Memory B cell (primary cell): ENCODE measurements at places on chromosomes 3 and 15.

DNA sequence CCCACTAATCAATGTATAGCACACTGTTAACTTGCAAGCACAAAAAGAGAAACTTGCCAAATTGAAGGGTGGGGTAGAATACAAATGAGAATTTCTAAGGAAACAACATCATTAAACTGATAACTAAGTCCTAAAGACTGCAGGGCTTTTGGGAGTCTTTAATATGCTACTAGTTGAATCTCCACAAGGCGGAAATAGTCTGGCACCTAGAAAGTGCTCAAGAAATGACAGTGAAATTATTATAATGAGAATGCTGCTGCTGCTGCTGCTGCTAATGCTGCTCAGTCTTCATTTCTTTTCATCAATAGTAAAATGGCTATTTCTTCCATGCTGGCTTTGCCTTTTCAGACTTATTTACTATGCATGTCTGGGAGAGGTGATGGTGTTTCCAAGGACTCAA, 91.8 kb downstream of the BTD start:
- H3K4me1 ChIP-seq: peaks cover under 1% of the 10 kb centered on the region
- H3K27me3 ChIP-seq: no peaks in the 10 kb centered on the region
- H3K36me3 ChIP-seq: peaks cover 27% of the 10 kb centered on the region
- no peak for DNase-seq

DNA sequence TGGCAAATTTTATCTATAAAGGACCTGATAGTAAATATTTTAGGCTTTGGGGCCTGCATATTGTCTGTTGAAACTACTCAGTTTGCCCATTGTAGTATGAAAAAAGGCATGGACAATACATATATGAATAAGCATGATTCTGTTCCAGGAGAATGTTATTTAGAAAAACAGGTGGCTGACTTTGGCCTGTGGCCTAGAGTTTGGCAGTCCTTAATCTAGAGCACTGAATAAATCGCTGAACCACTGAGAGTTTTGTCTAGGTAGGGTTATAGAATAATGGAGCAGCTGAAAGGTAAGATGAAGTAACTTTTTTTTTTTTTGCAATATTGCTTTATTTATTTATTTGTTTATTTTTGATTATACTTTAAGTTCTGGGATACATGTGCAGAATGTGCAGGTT, 75.0 kb downstream of the LRRC49 start:
- H3K27ac ChIP-seq: no peak overlapping the region
- H3K27me3 ChIP-seq: no peaks in the 10 kb centered on the region
- DNase-seq: no peak
- H3K36me3 ChIP-seq: peaks cover 2% of the 10 kb centered on the region
- H3K4me3 ChIP-seq: no peak overlapping the region

- H3K36me3 ChIP-seq: peaks cover 20% of the 10 kb centered on the region
- H3K4me3 ChIP-seq: no peak overlapping the region
- H3K4me1 ChIP-seq: peaks cover 3% of the 10 kb centered on the region
- H3K27me3 ChIP-seq: no peaks in the 10 kb centered on the region
- no peak overlapping the region for H3K27ac ChIP-seq
Measured at GRCh38 chr3:124985349-124985748, 50.8 kb upstream of the MUC13 start.

DNA sequence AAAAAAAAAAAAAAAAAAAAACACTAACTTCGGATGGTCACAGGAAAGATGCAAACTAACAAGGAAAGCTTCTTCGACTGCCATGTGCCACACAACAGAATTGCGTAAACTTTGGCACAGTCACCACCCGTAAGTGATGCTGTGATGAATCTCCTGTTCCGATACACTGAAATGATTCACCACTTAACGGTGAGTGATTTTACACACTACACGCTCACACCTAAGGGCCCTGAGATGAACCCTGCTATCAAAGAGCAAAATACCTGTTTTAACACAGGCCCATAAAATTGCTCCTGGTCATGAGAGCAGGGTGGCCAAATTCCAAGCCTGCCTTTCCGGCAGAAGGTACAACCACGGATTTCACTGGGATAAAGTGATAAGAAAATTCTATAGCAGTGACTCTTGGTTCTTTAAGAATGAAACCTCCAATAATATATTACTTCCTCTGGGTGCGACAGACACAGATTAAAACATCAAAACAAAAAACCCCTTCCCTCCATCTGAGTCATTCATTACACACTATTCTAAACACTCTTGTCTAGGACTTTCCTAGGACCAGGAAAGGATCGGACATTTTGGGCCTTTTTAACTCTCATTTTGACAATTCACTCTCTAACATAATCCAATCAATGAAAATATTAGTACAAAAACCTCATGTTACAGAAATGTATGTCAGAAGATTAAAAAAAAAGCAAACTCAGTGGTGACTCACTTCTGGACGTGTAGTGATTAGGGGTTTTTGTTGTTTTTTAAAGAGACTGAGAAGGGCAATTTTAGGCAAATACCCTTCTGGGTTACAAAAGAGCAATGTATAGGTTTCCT, 28.3 kb downstream of the LRIG1 start:
- peak overlapping the region; percentile 2 for H3K4me3 ChIP-seq
- H3K4me1 ChIP-seq: peaks cover 15% of the 10 kb centered on the region
- no peak for DNase-seq
- H3K27ac ChIP-seq: no peak overlapping the region
- no peaks in the 10 kb centered on the region for H3K36me3 ChIP-seq

- H3K36me3 ChIP-seq: no peaks in the 10 kb centered on the region
- H3K27ac ChIP-seq: no peak overlapping the region
- H3K4me3 ChIP-seq: no peak overlapping the region
- no peak for DNase-seq
- no peaks in the 10 kb centered on the region for H3K4me1 ChIP-seq
Measured at GRCh38 chr3:51343918-51344687, 41.0 kb upstream of the MANF start.

- H3K4me1 ChIP-seq: no peaks in the 10 kb centered on the region
- H3K4me3 ChIP-seq: no peak overlapping the region
- H3K36me3 ChIP-seq: no peaks in the 10 kb centered on the region
- no peak overlapping the region for H3K27ac ChIP-seq
- DNase-seq: no peak
Measured at GRCh38 chr15:48582452-48583247, 62.9 kb downstream of the FBN1 start.

- H3K4me3 ChIP-seq: peak overlapping the region; percentile 89
- H3K36me3 ChIP-seq: no peaks in the 10 kb centered on the region
- no peaks in the 10 kb centered on the region for H3K27me3 ChIP-seq
- H3K27ac ChIP-seq: peak overlapping the region; percentile 76
- H3K4me1 ChIP-seq: peaks cover 18% of the 10 kb centered on the region
Measured at GRCh38 chr3:107430996-107431245, 53.7 kb downstream of the CCDC54 start.

DNA sequence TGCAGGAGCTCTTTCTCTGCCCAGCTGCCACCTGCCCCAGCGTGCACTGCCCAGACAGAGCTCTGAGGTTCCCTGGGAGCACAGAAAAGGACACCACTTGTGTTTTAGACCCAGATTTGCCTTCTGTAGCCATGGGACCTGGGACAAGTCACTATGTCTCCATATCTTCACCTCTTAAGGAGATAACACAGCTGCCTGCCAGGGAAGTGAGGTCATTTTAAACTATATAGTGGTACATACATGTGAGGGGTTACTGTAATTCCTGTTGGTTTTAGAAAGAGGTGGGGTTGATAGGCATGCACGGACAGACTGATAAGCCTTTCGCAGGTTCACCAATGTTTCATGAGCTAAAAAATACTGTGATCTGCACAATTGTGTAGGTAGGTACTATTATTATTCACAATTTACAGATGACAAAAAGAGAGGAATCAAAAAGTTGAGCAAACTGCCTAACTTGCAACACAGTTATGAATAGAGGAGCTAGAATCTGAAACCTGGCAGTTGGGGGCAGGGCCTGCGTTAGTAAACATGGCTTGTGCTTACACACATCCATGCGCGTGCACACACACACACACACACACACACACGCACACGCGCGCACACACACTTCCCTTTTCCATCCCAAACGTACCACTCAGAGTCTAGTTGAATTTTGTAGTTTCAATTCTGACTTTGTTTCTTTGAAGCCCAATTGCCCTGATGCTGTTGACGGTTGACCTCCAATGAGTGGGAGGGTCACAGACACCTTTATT, 193.6 kb downstream of the FAM43A start:
- H3K36me3 ChIP-seq: peaks cover 4% of the 10 kb centered on the region
- H3K27me3 ChIP-seq: peaks cover 21% of the 10 kb centered on the region
- no peak for DNase-seq
- H3K4me3 ChIP-seq: peak overlapping the region; percentile 24
- H3K27ac ChIP-seq: peak overlapping the region; percentile 28

DNA sequence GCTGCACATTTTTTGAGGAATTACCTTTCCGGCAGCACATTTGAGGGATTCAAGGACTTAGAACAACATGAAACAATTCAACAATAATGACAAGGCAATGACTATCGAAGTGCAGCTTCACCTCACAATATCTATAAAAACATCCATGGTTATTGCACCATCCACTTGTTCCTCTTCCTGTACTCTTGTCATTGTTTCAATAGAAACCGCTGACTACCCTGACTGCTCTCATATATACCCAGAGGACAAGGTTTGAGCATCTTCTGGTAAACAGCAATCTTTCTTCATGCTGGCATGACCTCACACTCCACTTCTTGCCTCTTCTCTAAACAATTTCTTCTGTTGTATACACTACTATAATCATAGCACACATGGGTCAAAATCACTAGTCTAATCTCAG, 864.9 kb downstream of the FHIT start:
- H3K27me3 ChIP-seq: no peaks in the 10 kb centered on the region
- no peak overlapping the region for H3K4me3 ChIP-seq
- no peak overlapping the region for H3K27ac ChIP-seq
- no peaks in the 10 kb centered on the region for H3K36me3 ChIP-seq
- DNase-seq: no peak

DNA sequence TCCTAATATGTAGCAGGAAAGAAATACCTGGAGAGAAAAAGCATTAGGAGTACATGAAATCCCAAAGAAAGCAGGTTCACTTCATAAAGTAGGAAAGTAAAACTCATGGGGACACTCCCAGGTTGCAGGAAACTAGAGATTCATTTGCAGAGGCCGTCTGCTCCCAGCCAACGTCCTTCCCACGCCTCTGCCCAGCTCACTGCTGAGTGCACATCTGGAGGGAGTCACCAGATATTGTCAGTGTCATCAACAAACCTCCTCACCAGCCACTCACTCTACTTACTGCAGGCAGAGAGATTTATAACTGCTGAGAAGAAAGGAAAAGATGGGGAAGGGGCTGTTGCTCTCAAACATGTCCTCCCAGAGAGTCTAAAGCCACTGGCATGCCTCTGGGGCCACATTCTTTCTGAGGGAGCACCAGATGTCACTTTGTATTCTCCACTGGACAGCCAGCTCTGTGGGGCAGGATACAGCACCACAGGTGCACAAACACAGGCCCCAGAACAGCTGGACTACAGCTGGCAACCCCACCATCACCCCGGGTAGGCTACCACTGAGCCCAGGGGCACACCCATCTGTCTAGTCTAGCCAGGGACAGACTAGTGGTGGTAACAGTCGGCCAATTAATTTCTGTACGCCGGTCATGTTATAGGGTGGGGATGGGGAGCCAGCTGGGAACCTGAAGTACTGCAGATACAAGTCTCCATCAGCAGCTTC, 64.5 kb downstream of the NPTN start:
- H3K4me1 ChIP-seq: no peaks in the 10 kb centered on the region
- no peaks in the 10 kb centered on the region for H3K27me3 ChIP-seq
- DNase-seq: no peak
- H3K36me3 ChIP-seq: peaks cover 39% of the 10 kb centered on the region
- no peak overlapping the region for H3K4me3 ChIP-seq

- no peaks in the 10 kb centered on the region for H3K36me3 ChIP-seq
- peaks cover 2% of the 10 kb centered on the region for H3K27me3 ChIP-seq
- no peak overlapping the region for H3K4me3 ChIP-seq
- no peak overlapping the region for H3K27ac ChIP-seq
- no peak for DNase-seq
- peaks cover 4% of the 10 kb centered on the region for H3K4me1 ChIP-seq
Measured at GRCh38 chr3:30042916-30043555, 563.4 kb upstream of the TGFBR2 start.
